ENCODE measurements at places on chromosomes 12 and 14.

- DNase-seq = no peak
Measured at GRCh38 chr12:113385282-113385882, 18.3 kb downstream of the SDS start.

GRCh38 chr12:93134175-93134890, 205.2 kb upstream of the EEA1 start:
- no peak for DNase-seq

DNA sequence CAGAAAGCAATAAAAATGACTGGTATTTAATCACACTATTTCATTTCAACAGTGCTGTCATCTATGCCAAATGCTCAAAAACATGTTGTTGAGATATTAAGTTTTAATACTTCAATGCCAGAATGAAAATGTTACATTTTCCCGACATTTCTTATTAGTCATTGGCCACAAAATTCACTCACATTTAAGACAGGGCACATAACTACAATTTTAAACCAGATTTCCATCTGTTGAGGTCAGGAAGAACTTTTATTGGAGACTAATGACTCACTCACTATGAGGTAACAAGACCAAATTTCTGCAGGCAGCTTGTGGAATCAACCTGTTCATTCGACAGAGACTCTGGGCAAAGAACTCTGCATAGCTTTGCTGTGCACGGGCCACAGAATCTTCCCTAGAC, 36.8 kb downstream of the PPTC7 start:
- DNase-seq = no peak

DNA sequence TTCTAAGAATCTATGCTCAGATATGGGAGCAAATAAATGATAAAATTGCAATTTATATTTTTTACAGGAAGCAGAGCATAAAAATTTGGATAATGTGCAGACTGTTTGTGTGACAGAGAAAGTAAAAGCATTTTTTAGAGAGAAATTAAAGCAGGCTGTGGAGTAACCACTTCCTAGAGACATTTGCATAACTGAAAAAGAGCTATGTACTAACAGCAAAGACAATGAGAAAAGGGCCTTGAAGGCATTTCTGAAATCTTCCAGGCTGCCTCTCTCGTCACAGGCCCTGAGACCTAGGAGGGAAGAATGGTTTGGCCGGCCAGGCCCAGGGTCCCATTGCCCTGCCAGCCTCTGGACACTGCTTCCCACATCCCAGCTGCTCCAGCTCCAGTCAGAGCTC, 247.2 kb downstream of the ALX1 start:
- DNase-seq = peak; percentile 8

DNA sequence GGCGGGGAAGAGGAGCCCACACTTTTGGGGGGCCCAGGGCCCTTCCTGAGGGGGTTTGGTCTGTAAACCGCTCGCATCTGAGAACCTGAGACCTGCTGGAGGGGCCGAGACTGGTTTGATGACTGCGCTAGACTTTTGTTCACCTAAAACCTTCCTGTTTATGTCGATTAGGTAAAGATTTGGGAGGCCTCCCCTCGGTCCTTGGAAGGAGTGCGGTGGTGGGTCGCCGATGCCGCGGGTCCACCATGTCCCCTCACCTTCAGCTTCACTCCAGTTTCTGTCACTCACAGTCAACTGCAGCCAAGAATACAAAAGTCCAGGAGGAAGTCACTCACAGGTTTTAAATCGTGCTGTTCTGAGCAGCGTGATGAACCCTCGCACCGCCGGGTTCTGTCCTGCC, 10.5 kb upstream of the GALNT9 start:
- no peak for DNase-seq

DNA sequence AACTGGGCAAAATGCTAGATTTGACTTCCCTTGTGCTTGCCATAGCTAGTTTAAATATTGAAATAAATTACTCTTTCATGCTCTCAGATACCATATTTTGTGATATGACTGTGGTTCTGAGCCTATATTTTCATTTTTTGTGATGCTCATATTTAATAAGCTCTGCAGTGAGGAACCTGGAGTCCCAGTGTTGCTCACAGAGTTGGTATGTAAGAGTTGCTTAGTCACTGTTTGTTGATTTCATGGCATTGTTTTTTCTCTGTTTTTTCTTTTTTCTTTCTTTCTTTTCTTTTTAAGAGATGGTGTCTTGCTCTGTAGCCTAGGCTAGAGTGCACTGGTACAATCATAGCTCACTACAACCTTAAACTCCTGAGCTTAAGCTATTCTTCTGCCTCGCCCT, 750.5 kb upstream of the TMEM132C start:
- DNase-seq = no peak

GRCh38 chr12:91885851-91886731, 259.6 kb downstream of the BTG1 start:
- no peak for DNase-seq

DNA sequence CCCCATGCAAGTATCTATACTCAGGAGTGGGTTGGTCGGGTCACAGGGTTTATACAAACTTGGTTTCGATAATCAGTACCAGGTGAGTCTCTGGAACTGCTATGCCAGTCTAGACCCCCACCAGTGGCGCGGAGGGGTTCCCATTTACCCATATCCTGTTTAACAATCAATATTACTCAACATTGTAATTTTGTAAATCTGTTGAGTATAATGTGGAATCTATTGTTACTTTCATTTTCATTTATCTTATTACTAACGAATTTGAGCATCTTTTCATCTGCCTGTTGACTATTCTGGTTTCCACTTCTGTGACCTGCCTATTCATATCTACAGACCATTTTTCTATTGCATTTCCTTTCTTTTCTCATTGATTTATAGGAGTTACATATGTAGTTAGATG, 275.2 kb upstream of the CRY1 start:
- no peak for DNase-seq

DNA sequence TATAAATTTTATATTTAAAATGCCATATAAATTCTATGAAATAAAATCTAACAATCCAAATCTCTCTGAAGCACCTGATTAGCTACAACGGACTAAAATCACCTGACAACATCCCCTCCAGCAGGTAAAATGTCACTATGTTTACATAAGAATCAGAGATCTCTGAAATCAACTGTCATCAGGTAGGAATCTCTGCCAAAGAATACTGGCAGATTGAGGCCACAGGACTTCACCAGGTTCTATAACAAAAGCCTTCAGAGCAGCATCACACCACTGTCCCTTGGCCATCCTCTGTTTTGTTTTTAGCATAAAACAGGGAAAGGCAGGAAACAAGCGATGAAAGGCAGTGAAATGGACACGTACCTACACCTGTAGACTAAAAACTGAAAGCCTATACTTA, 22.1 kb downstream of the FGD6 start:
- DNase-seq = no peak

- no peak for DNase-seq
Measured at GRCh38 chr12:25715102-25715501, 162.0 kb upstream of the LMNTD1 start.

All from GM19239 (cell line).